GM23338 (cell line): ENCODE measurements at places on chromosomes 16 and 17. TPM values are rescaled to one million over a fixed set of nuclear protein-coding genes. Genes with fewer than 3 reads are reported as not detected.

GRCh38 chr17:59353936-59354755, 22.7 kb downstream of the YPEL2 start:
- no peaks in the 10 kb centered on the region for H3K27me3 ChIP-seq
- DNase-seq, result peak; percentile 60
- 0 out of 2 replicates have a peak overlapping the region, but pooled peaks have one; percentile 28 for H3K27ac ChIP-seq

ICAM2 gene
- total RNA-seq, result 0.31 and 0.58 TPM in 2 replicates

DNA sequence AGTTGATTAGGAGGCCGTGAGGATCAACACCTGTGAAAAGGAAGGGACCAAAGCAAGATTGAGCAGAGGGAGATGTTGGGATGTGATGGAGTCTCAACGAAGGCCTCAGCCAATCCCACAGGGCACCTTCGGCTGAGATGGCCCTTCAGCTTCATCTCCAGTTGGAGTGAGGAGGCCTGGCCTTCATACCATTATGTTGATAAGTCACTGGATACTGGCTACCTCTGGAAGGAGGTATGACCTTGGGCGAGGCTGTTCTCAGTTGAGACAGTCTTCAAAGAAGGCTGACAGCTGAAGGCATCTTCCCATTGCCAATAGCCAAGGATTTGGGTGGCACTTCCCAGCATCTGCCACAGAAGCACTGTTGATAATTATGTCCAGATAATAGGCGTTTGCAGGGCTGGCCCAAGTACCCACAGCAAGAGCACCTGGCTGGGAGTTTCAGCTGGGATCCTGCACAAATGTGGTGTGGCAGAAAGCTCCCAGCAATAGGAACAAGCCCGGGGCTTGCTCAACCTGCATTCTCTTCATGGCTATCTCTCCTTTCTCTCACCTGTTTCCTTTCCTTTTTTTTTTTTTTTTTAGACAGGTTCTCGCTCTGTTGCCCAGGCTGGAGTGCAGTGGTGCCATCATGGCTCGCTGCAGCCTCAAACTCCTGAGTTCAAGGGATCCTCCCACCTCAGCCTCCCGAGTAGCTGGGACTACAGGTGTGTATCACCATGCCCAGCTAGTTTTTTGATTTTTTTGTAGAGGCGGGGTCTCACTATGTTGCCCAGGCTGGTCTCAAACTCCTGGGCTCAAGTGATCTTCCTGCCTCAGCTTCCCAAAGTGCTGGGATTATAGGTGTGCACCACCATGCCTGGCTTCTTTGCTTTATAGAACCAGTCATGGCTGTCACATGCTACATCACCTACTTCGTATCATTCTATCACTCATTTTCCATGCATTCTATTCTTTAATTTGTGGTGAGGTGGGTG, 18.2 kb upstream of the MAP3K14 start:
- no peak overlapping the region for H3K4me3 ChIP-seq
- no peaks in the 10 kb centered on the region for H3K4me1 ChIP-seq
- H3K27me3 ChIP-seq, result peaks cover 17% of the 10 kb centered on the region; the same call in 1 of the 2 replicates
- no peak overlapping the region for H3K27ac ChIP-seq
- no peaks in the 10 kb centered on the region for H3K36me3 ChIP-seq

DNAI2 gene
- total RNA-seq, result not detected in 2 replicates

DNA sequence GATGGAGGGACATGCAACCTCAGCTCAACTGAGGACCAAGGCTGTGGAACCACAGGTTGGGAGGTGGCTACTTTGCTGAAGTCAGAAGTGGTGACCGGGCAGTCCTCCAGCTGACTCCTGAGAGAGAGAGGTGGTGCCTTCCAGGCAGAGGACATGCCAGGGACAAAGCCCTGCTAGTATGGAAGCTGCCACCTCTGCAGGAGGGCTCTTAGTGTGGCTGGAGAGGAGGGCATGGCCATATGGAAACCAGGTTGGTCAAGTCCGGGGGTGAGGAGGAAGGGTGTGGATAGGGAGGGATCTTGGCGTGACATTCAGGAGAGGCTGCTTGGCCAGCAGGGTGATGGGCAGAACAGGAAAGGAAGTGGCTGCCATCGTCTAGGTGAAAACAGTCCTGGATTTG, 5.7 kb downstream of the C16orf86 start:
- no peak overlapping the region for H3K27ac ChIP-seq
- peaks cover 4% of the 10 kb centered on the region; the same call in 1 of the 2 replicates for H3K4me1 ChIP-seq
- H3K4me3 ChIP-seq, result no peak overlapping the region
- no peaks in the 10 kb centered on the region for H3K36me3 ChIP-seq
- peaks cover under 1% of the 10 kb centered on the region; the same call in 1 of the 2 replicates for H3K27me3 ChIP-seq

DNA sequence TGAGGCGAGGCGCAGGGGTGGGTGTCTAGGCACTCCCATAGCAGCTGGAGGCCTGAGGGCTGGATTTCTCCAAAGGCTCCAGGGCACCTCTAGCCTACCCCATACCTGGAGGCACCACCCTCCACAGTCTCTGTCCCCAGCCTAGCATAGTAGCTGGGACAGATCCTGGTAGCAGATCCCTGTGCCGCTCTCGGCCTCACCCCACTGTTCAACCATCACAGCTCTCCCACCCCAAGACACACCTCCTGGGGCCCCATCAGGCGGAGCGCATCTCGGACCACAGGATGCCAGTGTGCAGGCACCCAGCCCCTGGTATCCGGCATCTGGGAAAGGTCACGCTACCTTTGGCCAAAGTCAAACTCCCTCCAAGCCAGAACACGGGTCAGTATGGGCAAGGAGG, 7.1 kb downstream of the BTBD17 start:
- no peaks in the 10 kb centered on the region for H3K36me3 ChIP-seq
- no peak for DNase-seq
- H3K27me3 ChIP-seq, result peaks cover 76% of the 10 kb centered on the region

HSPB9 gene
- 0.52 TPM in 1 of 2 replicates, not detected in the other for total RNA-seq

KRTAP9-1 gene
- not detected in 2 replicates for total RNA-seq

GRCh38 chr16:50153596-50154419, 702 bp downstream of the TENT4B start:
- no peaks in the 10 kb centered on the region for H3K36me3 ChIP-seq
- peak overlapping the region; percentile 90 for H3K4me3 ChIP-seq
- peaks cover 16% of the 10 kb centered on the region for H3K4me1 ChIP-seq

- H3K4me3 ChIP-seq, result no peak overlapping the region
- no peaks in the 10 kb centered on the region for H3K36me3 ChIP-seq
- no peaks in the 10 kb centered on the region for H3K27me3 ChIP-seq
- no peaks in the 10 kb centered on the region for H3K4me1 ChIP-seq
- no peak overlapping the region for H3K27ac ChIP-seq
These were observed 147.2 kb downstream of the RBFOX3 start for GRCh38 chr17:79463421-79464317.

GRCh38 chr17:34645594-34645993, 66.2 kb downstream of the TMEM132E start:
- DNase-seq, result no peak
- no peaks in the 10 kb centered on the region for H3K27me3 ChIP-seq
- no peak overlapping the region for H3K4me3 ChIP-seq
- no peak overlapping the region for H3K27ac ChIP-seq
- no peaks in the 10 kb centered on the region for H3K36me3 ChIP-seq

KRT32 gene
- not detected in 2 replicates for total RNA-seq

DNA sequence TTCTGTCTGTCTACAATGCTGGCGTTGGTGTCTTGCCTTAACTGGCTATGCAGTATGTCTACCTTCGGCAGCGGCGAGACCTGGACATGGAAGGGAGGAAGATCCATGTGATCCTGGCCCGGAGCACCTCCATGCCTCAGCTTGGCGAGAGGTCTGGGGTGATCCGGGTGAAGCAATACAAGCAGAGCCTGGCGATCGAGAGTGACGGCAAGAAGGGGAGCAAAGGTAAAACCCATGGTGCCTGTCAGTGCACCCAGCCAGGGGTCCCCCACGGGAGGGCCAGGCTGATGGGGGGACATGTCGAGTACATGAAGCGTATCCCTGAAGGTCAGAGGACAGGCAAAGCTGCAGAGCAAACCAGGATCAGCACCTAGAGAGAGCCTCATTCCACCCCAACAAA, 22.8 kb downstream of the PCTP start:
- H3K36me3 ChIP-seq, result peaks cover 4% of the 10 kb centered on the region; the same call in 1 of the 2 replicates
- no peaks in the 10 kb centered on the region for H3K4me1 ChIP-seq
- DNase-seq, result no peak
- no peak overlapping the region for H3K27ac ChIP-seq

- no peak for DNase-seq
- peaks cover 56% of the 10 kb centered on the region for H3K27me3 ChIP-seq
- no peaks in the 10 kb centered on the region; the same call in 1 of the 2 replicates for H3K36me3 ChIP-seq
- H3K4me3 ChIP-seq, result peak overlapping the region; percentile 55
These were observed 1.1 kb downstream of the NAA38 start for GRCh38 chr17:7856011-7856810.

DNA sequence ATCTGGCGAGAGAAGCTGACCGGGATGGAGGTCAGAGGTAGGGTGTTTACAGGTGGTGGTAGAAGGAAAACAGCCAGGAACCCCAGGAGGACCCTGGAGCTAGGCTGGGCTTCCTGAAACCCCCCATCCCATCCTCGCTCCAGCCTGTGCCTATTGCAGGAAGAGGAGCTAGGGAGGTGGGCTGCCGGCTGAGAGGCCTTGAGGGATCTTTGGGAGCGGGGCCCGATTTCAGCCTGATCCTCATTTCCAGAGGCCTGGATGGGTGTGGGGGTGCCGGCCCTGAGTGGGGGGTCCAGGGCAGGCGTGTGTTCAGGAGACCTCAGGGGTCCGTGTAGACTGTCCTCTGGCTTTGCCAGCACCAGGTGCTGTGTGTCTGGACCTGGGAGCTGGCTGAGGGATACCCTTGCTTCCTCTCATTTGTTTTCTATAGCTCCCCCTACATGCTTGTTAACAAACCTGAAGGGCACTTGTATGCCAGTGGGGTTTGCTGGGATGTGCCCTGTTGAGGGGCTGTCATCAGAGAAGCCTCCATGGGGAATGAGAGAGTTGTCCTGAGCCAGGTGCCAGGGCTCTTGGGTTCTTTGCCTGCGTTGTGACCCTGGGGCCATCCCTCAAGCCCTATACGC, 18.9 kb upstream of the RAP1GAP2 start:
- no peak overlapping the region for H3K27ac ChIP-seq
- H3K27me3 ChIP-seq, result no peaks in the 10 kb centered on the region; the same call in 1 of the 2 replicates
- peak; percentile 71 for DNase-seq

DNA sequence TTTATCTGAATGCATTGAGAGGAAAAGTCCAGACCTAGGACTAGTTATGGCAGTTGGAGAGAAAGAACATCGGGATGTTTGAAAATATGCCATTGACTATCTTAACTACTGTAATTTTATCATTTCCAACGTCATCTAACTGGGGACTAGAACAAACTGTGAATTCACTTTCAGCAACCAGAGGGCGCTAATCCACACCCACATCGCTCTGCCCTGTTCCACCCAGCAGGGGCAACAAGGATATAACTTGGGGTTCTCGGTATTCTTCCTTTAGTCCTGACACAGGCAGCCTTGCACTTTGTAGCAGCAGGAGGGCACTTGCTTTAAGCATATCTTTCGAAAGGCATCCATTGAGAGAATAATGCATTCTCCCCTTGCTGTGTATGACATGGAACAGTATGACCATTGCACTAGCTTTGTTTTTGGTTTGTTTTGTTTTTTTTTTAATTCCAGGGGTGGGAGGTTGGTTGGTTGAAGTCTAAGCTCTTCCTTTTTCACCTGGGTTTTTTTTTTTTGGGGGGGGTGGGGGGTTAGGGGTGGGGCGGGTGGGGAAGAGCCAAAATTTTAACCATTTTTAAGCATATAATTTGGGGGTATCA, 31.5 kb downstream of the SIAH1 start:
- H3K27ac ChIP-seq, result no peak overlapping the region
- H3K4me1 ChIP-seq, result no peaks in the 10 kb centered on the region
- peak; percentile 95 for DNase-seq

TERB1 gene
- total RNA-seq, result not detected in 2 replicates

GPR179 gene
- total RNA-seq, result 0.03 and 0.04 TPM in 2 replicates

GRCh38 chr17:34487626-34488025, 91.8 kb upstream of the TMEM132E start:
- H3K4me1 ChIP-seq, result no peaks in the 10 kb centered on the region
- H3K27me3 ChIP-seq, result peaks cover 13% of the 10 kb centered on the region; the same call in 1 of the 2 replicates
- peak; percentile 53 for DNase-seq
- no peak overlapping the region for H3K4me3 ChIP-seq

RNF43 gene
- total RNA-seq, result 0.62 and 2.2 TPM in 2 replicates

- peaks cover 44% of the 10 kb centered on the region for H3K4me1 ChIP-seq
- no peaks in the 10 kb centered on the region for H3K27me3 ChIP-seq
- peaks cover 2% of the 10 kb centered on the region; the same call in 1 of the 2 replicates for H3K36me3 ChIP-seq
- 0 out of 2 replicates have a peak overlapping the region, but pooled peaks have one; percentile 9 for H3K27ac ChIP-seq
- DNase-seq, result no peak
These were observed 6.3 kb downstream of the TBC1D16 start for GRCh38 chr17:80029258-80029974.

DNA sequence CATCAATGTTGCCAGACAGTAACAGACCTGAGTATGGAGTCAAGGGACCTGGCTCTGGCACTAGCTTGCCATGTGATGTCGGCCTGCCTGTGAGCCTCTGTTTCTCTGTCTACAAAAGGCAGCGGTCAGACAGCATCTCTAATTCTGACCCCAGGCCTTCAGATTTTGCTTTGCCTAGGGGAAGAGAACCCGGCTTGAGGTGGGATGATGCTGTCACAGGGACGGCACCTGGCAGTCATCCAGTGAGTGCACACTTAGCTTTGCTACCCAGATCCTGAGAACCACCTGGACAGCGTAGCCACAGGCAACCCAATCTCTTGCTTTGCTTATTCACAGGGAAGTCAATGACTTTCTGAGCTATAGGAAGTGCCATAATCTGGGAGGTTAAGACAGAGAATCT, 135.2 kb upstream of the SALL1 start:
- no peaks in the 10 kb centered on the region for H3K27me3 ChIP-seq
- no peak overlapping the region for H3K4me3 ChIP-seq
- H3K4me1 ChIP-seq, result peaks cover 14% of the 10 kb centered on the region; the same call in 1 of the 2 replicates
- DNase-seq, result no peak
- no peak overlapping the region for H3K27ac ChIP-seq

DNA sequence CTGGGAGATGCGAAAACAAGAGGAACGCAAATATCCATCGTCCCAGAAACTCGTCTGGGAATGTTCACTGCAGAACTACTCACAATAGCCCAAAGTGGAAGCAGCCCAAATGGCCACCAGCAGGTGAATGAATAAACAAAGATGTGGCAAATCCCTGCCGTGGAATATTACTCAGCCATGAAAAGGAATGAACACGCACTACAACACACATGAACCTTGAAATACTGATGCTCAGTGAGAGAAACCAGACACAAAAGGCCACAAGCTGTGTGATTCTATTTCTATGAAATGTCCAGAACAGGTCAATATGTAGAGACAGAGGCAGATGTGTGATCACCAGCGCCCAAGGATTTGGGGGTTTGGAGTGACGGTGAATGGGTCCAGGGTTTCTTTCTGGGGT, 169.8 kb downstream of the IRF8 start:
- H3K4me3 ChIP-seq, result no peak overlapping the region
- no peaks in the 10 kb centered on the region for H3K36me3 ChIP-seq
- no peak overlapping the region for H3K27ac ChIP-seq
